NCI-H1694 treated with DMSO at 0.1 percent for 48 hours (cell line): ENCODE measurements at places on chromosomes 4 and X.

DNA sequence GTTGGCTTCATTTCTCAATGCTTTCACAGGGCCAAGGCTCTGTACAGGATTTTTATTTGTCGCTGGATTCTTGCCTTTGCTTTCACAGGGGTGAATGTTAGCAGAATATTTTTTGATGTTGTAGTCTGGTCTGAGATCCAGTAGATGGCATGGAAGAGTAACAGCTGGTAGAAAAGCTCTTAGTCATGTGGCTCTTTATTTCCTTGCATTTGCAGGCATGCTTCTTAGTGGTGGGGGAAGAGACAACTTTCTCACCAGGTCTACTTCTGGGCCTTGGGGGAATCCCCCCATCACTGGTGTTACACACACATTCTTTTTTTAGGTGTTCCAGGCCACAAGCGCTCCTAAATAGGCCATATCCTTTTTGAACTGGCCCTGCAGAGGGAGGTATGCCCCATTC is 58.2 kb upstream of the DKK2 start:
- DNase-seq: no peak

GRCh38 chrX:48540028-48540375 is 488 bp downstream of the TBC1D25 start:
- DNase-seq: no peak

- DNase-seq: no peak
Measured at GRCh38 chr4:87807402-87807801, 8.0 kb downstream of the IBSP start.

DNA sequence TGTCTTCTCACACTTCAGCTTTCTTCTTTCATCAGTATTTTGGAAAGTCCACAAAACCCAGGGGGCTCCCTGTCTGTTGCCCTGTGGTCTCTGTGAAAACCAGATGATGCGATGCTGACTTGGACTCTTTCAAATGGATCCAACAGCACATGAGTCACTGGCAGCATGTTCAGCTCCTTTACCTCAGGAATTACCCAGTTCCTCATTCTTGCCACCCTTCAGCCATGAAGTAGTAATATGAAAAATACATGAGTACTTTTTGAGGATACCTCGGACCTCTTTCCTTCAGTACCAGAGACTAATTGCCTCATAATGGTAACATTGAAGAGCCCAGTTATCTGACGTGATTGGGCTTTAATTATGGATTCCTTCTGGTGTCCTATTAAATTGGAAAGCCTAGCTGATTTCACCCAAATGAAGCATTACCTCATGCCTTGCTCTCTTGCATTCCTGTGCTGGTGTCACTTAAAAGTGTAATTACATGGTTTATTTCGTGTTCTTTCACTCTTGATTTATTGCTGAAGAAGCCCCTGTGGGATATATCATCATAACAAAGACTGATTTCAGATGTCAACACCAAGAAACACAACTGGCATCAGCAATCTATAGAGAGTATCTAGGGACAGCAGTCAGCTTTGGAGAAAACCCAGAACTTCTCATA is 63.4 kb downstream of the NFKB1 start:
- no peak for DNase-seq

DNA sequence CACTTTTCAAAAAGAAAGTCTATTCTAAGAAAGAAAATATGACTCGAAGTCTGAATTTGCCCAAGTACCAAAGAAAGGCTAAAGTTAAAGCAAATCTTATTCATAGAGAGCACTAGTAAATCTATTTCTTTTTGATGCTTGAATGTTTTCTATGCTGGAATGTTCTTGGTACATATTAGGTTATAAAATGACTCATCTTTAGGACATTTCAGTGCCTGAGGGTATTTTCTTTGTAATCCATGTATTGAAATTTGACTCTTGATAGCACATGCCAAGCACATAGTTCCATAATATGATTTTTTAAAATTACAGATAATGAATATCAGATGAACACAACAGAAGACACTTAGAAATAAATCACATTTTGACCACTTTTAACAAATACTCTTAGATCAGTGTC is 232.8 kb downstream of the TRIML1 start:
- no peak for DNase-seq

DNA sequence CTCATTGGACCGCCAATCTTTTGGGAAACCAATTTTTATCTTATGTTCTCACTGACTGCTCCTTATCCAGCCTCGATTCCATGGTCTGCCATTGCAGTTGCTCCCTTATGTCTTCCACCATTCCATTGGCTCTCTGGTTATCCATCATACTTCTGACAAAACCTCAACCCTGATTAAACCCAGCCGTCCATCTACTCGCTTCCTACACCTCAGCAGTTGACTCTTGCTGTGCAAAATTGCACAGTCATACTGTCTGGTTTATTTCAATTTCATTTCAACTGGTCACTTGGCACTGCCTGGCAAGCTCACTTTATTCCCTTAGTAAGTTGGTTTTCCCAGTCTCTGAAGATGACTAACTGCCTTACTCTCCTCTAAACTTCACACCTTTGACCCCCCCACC is 26.2 kb downstream of the ARL9 start:
- no peak for DNase-seq

DNA sequence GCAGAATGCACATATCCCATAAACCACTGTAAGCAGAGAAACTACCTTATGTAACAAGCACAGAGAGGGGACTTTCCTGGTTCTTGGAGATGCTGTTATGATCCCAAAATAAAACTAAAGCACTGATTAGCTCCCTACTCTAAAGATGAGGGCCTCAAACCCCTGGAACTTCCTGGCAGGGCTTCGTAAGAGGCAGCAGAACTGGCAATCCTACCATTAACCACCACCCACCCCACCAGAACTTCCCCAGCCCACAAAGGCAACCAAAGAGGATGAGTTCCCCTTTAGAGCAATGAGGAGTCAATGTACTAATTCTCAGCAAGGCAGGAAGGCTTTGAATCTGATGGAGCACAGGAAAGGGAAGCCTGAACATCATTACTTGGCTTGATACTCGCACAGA is 436.5 kb upstream of the FRG1 start:
- DNase-seq: no peak

DNA sequence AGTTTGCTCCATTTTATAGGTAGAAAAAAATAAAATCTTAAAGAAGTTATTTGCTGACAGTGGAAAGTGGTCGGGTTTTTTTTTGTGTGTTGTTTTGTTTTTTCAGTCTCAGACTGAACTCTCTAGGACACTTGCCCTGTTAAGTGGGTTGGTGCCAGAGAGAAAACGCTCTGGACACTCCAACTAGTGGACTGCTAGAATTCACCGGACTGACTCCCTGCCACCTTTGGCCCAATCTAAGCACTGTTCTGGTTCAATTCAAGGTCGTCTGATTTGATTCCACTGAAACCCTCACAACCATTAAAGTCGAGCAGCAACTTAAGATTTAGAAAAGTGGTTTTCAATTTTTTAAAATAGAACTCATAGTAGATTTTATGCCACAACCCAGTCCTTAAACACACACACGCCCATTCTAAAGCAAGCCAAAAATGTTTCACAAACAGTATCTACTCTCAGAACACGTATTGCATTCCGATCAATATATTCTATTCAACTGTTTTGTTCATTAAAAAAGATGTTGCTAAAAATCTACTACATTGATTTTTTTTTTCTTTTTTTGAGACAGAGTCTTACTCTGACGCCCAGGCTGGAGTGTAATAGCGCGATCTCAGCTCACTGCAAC is 27.3 kb downstream of the RWDD4 start:
- DNase-seq: no peak

DNA sequence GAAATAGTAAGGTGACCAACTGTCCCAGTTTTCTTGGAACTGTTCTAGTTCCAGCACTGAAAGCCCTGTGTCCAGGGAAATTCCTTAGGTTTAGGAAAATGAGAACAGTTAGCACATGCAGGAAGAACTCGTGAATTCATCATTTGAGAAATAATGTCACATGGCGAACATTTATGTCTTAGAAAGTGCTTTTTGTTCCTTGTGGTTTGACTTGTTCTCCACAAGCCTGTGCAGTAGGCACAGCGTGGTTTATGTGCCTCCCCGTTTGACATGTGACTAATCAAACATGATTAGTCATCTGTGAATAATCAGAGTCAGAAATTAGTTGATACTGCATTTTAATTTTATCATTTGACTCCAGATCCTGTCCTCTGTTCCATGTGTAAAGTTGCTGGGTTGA is 556.0 kb upstream of the CPEB2 start:
- no peak for DNase-seq

DNA sequence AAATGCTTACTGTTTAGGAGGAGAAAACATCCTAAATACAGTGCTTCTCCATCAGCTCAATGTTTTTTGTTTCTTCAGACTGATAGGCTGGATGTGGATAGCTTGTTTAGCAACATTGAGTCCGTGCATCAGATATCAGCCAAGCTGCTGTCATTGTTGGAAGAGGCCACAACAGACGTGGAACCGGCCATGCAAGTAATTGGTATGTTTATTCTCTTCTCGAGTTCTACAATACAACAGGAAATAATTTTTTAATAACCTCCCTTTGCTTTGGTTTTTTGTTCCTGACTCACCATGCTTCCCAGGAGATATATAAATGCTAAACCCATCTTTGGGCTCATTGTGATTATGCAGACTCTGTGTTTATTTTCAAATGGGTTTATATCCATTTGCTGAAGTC is 60.9 kb downstream of the ARHGEF38 start:
- DNase-seq: peak; percentile 53

GRCh38 chrX:71510161-71510560 is 22.7 kb upstream of the OGT start:
- no peak for DNase-seq

GRCh38 chr4:152509595-152510225 is 26.2 kb downstream of the FBXW7 start:
- DNase-seq: no peak

DNA sequence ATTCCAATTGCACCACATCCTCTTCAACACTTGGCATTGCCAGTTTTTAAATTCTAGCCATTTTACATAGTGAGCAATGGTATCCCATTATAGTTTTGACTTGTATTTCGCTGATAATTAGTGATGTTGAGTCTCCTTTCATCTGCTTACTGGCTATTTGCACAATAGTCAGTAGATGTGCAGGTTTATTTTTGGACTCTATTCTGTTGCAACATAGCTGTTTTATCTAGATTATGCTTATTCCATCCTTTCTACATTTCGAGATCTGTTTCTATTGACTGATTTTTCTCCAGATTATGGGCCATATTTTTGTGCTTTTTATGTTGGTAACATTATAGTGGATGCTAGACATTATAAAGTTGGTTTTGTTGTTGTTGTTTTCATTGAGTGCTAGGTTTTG is 106.1 kb downstream of the WWC2 start:
- no peak for DNase-seq

DNA sequence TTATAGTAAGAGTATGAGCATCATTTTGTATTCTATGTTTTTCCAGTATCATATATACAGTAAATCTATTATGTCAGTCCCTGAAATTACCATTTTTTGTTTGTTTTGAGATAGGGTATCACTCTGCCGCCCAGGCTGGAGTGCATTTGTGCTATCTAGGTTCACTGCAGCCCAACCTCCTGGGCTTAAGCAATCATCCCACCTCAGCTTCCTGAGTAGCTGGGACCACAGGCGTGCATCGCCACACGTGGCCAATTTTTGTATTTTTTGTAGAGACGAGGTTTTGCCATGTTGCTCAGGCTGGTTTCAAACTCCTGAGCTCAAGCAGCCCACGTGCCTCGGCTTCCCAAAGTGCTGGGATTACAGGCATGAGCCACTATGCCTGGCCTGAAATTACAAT is 85.6 kb downstream of the ZNF330 start:
- no peak for DNase-seq

GRCh38 chrX:1909419-1910206 is 294.8 kb downstream of the ASMT start:
- DNase-seq: no peak

GRCh38 chr4:140635606-140636005 is 66.8 kb upstream of the UCP1 start:
- DNase-seq: no peak

- no peak for DNase-seq
Measured at GRCh38 chr4:172786039-172786792, 382.4 kb upstream of the GALNT7 start.

- DNase-seq: no peak
Measured at GRCh38 chrX:66579219-66579618, 59.7 kb downstream of the EDA2R start.

DNA sequence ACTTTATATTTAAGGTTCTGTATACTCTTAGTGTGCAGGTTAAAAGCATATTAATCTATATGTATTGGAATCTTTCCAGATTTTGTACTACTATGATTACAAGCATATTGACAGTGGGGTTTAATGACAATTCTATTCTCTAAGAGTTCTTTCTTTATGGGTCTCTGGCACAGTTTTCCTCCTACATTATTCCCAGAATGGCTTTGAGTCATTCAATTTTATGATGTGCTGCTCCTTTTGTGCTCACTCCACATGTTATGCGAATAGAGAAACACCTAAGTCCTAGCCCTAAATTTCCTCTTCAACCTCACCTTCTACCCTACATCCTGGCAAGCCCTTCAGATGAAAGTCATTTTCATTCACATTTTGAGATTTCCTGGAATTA is 209.9 kb upstream of the DIAPH2 start:
- DNase-seq: no peak

GRCh38 chrX:16125520-16126149 is 2.3 kb downstream of the GRPR start:
- no peak for DNase-seq

GRCh38 chr4:139629436-139630125 is 36.0 kb upstream of the MGST2 start:
- no peak for DNase-seq

DNA sequence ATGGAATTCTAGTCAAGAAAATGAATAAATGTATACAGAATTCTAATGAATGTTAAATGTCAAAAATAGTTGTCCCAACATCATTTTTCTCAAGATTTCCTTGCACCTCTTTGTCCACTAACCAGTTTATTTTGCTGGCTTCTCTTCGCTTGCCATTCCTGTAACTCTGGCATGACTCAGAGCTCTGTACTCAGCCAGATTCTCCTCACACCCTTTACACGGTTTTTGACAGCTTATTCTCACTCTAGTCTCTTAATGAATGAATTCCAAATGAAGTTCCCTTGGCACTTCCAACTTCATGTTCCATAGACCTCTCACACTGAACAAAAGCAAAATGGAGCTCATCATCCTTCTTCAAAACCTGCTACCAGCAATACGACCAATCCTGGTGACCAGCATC is 419.3 kb upstream of the SLIT2 start:
- no peak for DNase-seq

DNA sequence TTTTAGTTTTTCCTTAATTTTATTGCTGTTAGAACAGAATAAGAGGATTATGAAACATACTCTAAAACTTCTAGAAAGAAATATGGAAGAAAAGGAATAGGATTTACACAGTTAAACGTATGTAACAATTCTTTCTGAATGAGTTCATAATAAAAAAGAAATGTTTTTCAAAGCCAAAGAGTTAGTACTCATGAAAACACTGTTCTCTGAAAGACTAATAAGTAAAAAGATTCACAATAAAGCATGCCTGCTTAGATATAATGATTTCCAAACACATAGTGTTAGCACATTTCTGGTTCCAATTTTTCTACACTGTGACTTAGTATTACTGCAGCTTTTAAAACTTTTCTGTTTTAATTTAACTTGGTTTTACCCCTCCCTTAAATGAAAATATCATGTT is 49.8 kb upstream of the PRSS48 start:
- DNase-seq: no peak
